ENCODE measurements at places on chromosomes 2 and 18.

DNA sequence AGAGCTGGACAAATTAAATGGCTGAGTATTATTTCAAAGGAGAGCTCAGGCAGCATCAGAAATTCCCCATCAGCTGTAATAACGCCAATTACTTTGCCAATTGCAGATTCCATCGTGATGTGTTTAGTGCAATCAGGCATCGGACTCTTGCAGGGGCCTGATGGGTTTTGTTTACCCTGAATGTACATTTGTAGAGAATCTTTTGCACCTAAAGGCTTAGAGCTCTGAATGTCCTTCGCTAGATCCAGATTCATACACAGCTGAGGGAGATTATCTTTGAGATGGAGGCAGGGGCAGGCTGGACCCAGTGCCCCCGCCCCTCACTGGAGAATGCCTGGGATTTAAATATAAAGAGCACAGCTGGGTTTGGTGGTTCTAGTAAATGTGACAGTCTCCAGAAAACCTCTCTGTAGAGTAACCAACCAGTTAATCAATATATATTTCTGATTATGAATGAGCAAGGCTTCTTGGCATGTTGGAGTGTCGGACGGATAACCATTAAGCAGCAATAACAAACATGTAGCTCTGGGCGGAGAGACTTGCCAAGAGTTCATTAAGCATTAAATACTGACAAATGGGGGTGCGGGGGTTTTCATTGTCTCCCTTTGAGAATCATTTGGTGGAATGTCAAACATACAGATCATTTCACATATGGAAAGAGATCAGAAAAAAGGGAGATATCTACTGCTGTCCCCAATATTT, 200.9 kb downstream of the SETBP1 start:
- no peak for DNase-seq

GRCh38 chr2:240896871-240897692, 1.1 kb upstream of the MAB21L4 start:
- no peak for DNase-seq

DNA sequence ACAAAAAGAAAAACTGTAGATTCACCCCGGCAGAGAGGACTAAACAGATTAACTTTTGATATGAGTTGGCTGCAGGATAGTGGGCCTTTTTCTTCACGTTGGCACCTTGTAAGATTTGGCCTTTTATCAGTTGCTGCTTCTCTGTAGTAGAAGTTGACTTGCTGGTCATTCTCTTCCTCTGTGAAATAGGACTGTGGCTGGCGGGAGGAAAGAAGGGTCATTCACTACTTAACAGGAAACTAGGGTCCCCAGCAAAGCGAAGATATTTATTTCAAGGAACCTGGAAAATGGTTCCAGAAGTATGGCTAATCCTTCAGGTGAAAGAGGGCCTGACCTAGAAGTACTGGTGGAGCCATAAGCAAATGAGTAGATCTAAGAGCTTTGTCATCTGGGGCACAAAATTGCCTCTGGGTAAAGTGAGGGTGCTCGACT, 383 bp upstream of the ATP5MC3 start:
- no peak for DNase-seq

DNA sequence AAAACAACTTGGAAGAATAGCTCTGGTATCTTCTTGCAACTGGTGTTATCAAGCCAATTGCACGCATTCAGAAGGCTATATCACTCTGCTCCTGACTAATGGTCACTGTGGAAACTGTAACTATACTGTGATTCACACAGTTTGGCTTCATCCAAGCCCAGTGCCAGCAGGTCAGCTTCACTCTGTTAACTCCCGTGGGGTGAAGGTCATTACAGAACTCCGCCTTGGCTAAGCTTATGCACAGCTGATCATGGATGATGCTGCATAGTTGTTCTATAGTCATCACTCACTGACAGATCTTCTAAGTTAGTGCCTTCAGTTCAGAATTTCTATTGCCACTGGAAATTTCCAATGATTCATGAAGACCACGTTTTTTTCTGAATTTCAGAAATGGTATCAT, 497.2 kb upstream of the NETO1 start:
- DNase-seq, result no peak
